GM12892 (cell line): ENCODE measurements at places on chromosomes 12 and 14.

DNA sequence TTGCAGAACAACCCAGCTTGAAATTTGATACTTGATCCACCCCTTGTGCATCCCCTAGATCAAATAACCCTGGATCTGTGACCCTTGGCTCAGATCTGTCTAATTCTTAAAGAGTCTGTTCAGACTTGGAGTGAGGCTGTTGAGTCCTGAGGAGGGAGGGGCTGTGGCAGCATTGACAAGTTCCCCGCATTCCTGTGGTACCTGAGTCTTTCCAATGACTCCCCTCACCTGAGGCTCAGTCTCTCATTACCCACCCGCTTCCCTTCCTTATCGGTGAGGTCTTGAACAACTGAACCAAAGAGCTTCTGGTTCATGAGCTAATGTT lies 16.1 kb upstream of the HDAC7 start:
- DNase-seq, result no peak

DNA sequence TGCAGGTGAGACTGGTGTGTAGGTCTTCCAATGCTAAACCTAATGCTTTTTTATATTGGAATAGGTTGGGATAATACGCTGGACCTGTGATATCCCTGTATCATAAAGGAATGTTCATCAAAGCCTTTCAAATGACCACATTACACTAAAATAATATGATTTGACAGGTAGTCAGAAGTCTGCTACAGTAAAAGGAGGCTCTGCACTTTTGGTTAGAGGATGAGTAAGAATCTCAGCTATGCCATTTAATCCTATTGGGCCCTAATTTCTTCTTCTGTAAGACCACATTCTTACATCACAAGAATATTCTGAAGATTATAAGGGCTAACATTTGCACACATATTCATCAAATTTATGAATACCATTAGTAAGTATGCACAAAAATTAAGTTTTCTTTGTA lies 250.5 kb upstream of the FLRT2 start:
- DNase-seq, result no peak

- DNase-seq, result no peak
Observed at GRCh38 chr12:51056242-51056641, 8.1 kb downstream of the LETMD1 start.

DNA sequence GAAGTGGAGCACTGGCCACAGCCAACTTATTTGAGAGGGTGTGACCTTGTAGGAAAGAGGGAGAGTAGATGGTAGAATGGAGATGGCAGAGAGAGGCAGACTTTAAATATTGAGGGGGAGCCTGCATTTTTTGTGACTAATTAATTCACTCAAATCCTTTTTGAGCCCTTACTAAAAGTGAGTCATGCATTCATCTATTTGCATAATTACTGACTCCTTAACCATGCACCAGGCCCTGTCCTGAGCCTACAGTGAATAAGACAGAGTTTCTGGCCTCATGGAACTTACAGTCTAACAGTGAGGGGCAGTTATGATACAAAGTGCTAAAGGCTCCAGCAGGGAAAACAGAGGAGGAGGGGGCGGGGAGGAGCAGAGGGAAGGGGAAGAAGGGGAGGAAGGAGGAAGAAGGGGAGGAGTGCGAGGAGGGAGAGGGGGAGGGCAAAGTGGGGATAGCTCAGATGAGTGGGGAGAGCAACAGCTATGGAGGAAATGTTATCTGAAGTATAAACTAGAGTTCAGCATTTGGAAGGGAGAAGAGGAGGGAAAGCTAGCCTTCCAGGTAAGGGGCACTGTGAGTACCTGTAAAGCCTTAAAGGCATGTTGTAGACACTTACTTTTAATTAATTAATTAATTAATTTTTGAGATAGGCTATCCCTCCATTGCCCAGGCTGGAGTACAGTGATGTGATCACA lies 7.5 kb upstream of the CTDSP2 start:
- no peak for DNase-seq

GRCh38 chr12:109621901-109622364 lies 48.3 kb downstream of the MVK start:
- no peak for DNase-seq

GRCh38 chr12:10753059-10753458 lies 29.9 kb upstream of the YBX3 start:
- no peak for DNase-seq

DNA sequence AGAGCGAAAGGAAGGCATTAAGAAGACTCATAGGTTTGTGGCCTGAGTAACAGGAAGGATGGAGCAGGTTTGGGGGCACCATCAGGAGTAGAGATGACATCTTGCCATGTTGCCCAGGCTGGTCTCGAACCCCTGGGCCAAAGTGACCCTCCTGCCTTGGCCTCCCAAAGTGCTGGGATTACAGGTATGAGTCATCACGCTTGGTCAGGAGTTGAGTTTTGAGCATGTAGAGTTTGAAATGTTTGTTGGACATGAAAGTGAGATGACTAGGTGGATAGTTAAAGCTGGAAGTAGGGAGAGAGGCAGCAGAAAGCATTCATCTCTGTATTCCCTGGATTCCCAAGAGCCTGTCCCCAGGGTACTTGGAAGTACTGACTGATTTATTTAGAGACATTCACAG lies 112.6 kb downstream of the ERC1 start:
- DNase-seq, result no peak

- DNase-seq, result no peak
Observed at GRCh38 chr14:54058505-54058904, 101.9 kb upstream of the BMP4 start.

- no peak for DNase-seq
Observed at GRCh38 chr14:75223664-75224154, 47.3 kb upstream of the TMED10 start.

- no peak for DNase-seq
Observed at GRCh38 chr14:68805414-68805813, 12.5 kb upstream of the ZFP36L1 start.

GRCh38 chr14:70086685-70087379 lies 101.9 kb downstream of the SLC8A3 start:
- no peak for DNase-seq

DNA sequence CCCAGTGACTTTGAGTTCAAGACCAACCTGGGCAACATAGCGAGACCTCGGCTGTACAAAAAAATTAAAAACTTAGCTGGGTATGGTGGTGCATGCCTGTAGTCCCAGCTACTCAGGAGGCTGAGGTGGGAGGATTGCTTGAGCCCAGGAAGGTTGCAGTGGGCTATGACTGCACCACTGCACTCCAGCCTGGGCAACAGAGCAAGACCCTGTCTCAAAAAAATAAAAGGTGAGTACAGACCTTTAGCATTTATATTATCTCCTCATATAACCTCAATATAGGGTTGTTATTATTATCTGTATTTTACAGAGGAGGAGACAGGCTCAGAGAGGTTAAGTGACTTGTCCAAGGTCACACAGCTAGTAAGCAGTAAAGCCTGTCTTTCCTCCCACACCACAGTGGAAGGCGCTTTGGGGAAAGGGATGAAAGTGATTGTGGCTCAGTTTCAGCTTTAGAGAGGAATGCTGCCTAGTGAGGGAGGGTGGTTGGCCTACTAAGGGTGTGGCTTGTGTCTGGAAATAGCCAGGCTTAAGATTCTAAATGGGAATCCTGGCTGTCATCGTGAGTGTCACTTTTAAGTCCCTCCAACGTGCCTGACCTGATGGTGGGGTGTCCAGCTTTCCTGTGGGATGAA lies 7.2 kb downstream of the TPCN1 start:
- DNase-seq, result no peak

- no peak for DNase-seq
Observed at GRCh38 chr12:10073261-10073660, 25.5 kb downstream of the CLEC1A start.

DNA sequence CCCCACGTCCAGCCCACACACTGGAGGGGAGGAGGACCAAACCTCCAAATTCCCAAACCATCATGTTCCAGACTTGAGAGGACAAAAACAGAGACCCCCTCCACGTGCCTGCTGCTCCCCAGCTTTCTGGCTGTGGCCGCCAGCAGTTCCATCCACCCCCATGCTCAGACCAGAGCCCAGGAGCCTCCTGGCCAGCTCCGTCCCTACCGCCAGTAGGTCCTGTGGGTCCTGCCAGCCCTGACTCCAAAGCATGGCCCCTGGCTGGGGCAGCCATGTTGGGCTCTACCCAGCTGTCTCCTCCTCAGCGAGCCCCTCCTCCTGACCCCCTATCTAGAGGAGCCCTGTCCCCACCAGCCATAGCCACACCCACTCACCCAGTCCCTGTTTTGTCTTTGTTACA lies 227.3 kb upstream of the RTL1 start:
- no peak for DNase-seq

- DNase-seq, result no peak
Observed at GRCh38 chr12:111304642-111305071, 64.2 kb downstream of the PHETA1 start.

DNA sequence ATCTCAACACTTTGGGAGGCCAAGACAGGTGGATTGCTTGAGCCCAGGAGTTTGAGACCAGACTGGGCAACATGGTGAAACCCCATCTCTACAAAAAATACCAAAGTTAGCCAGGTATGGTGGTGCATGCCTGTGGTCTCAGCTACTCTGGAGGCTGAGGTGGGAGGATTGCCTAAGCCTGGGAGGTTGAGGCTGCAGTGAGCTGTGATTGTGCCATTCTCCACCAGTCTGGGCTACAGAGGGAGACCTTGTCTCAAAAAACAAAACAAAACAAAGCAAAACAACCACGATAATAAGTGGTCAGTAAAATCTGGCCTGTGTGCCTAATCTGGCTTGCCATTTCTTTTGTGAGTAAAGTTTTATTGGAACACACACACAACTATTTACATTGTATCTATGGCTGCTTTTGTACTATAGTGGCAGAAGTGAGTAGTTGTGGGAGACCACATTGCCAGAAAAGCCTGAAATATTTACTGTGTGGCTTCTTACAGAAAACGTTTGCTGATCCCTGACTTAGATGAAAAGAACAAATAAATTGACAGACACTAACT lies 19.4 kb upstream of the KLRG1 start:
- DNase-seq, result no peak

DNA sequence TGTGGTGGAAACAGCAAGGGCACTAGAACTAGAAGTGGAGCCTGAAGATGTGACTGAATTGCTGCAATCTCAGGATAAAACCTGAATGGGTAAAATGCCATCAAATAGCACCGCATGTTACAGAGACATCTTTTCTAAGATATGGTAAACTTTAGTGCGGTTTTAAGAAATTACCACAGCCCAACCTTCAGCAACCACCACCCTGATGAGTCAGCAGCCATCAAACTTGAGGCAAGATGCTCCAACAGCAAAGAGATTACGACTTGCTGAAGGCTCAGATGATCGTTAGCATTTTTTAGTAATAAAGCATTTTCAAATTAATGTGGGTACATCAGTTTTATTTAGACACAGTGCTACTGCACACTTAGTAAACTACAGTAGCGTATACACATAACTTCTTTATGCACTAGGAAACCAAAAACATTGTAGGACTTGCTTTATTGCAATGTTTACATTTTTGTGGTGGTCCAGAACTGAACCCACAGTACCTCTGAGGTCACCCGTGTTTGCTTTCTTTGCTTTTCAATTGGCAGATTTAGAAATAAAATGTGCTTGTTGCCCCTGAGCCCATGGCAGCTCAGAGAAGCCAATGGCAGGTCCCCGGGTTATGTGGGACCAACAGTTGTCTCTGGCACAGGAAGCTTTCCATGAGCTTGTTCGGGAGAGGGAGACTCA lies 15.9 kb downstream of the GOLGA3 start:
- no peak for DNase-seq

GRCh38 chr12:2039034-2039433 lies 13.8 kb upstream of the CACNA1C start:
- DNase-seq, result no peak

DNA sequence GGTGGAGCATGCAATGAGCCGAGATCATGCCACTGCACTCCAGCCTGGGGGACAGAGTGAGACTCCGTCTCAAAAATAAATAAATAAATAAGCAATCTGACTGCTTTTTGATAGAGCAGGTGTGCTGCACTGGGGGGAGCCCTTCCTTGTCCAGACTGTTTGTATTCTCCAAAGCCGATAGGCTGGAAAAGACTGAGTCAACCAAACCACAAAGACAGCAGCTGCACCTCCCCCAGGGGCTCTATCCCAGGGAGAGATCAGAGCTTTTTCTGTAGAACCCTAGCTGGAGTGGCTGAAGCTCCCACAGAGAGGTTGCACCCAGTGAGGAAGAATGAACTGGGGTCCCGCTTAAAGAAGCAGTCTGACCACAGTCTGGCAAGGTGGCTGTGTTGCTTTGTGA lies 45.8 kb upstream of the LALBA start:
- DNase-seq, result no peak

GRCh38 chr12:40898505-40898904 lies 206.3 kb downstream of the CNTN1 start:
- DNase-seq, result no peak

- peak; percentile 1 for DNase-seq
Observed at GRCh38 chr14:106141242-106142220, 615.1 kb downstream of the TMEM121 start.

DNA sequence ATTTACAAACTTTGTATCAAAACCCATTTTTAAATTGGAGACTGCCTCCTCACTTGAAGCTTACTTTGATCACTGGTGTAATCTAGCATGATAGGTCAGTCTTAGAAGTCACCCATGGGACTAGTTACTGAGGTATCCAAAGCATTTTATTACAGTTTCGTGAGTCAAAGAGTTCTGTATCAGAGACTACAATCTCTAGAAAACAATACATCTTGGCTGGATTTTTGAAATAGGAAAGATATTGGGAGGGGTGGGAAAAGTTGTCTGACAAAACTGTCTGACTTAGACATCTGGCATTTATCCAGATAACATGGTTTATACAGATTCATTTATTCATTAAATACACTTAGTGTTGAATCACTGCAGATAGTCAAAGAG lies 173.5 kb upstream of the PDZRN4 start:
- no peak for DNase-seq

- DNase-seq, result no peak
Observed at GRCh38 chr12:80485222-80485987, 41.4 kb downstream of the PTPRQ start.
